ENCODE measurements at places on chromosomes 3 and 15.

GRCh38 chr3:71395927-71396695 is 187.4 kb downstream of the FOXP1 start:
- ATAC-seq = no peak

- no peak for ATAC-seq
Measured at GRCh38 chr3:53238886-53239285, 16.9 kb downstream of the TKT start.

GRCh38 chr3:52983828-52984227 is 62.0 kb downstream of the SFMBT1 start:
- ATAC-seq = peak; percentile 47

GRCh38 chr3:141129541-141130011 is 78.4 kb downstream of the SPSB4 start:
- ATAC-seq = no peak

DNA sequence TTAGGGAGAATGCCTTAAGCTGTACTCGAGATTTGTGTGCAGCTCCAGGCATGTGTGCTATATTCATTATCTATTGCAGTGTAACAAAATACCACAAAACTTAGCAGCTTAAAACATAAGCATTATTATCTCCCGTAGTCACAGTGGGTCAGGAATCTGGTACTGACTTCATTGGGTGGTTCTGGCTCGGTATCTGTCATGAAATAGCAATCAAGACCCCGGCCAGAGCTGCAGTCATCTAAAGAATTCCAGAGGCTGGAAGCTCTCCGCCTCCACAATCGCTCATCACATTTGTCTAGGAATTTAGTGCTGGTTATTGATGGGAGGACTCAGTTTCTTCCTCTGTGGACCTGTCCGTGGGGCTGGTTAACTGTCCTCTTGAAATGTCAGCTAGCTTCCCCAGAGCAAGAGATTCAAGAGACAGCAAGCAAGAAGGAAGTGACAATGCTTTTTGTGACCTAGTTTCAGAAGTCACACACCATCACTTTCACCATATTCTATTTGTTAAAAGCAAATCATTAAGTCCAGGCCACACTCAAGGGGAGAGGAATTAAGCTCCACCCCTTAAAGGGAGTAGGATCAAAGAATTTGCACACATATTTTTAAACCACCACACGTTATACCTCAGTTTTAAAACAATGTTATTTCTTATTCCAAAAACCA is 76.1 kb downstream of the TOP2B start:
- no peak for ATAC-seq

GRCh38 chr3:23341147-23341838 is 138.2 kb downstream of the UBE2E2 start:
- peak; percentile 80 for ATAC-seq

GRCh38 chr3:115062009-115062408 is 85.1 kb downstream of the ZBTB20 start:
- no peak for ATAC-seq

DNA sequence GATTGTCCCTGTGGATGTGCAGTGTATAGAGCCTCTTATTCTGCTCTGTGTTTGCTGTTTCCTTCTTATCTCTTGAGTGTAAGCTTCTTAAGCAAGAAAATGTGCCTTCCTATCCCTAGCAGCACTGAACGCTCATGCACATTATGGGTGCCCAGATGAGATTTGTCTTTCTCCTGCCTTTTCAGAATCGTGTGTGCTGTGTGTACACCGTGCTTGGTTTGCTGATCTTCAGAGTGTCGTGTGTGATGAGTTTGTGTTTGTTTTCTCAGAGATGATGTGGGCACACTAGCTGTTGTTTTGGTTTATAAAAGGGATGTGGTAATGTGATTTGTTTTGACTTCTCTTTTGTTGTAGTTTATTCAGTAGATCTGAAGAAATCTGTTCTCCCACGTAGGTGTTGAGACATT is 19.7 kb downstream of the GPR171 start:
- ATAC-seq = no peak

DNA sequence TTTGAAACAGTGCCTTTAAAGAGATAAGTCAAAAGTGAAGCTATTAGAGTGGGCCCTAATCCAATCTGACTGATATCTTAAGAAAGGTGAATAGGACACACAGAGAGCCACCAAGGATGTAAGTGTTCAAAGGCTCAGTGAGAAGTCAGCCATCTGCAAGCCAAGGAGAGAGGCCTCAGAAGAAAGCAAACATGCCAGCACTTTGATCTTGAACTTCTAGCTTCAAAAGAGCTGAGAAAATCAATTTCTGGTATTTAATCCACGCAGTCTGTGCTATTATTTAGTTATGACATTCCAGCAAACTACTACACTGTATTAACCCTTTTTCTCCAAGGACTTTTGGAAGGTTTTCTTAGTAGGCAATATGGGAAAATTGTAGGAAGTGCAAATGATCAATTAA is 95.7 kb downstream of the LRRC3B start:
- ATAC-seq = no peak

GRCh38 chr15:73183071-73183470 is 130.8 kb downstream of the NEO1 start:
- ATAC-seq = no peak

DNA sequence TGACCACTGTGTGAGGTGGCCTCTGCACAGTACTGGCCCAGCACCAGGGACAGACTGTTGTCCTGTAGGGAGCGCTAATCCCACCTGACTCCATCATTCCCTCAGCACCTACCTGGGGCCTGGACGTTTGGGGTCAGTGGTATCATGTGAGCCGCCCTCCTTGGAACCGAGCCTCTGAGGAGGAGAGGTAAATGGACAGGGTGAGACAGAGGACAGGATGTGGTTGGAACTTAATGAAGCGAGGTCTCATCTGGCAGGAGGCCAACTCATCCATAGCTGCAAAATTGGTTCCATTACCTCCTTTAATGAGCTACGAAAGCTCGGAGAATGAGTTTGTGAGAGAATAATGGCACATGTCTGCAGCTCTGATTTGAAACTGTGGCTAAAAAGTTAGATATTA is 13.9 kb downstream of the MAPKAPK3 start:
- no peak for ATAC-seq

DNA sequence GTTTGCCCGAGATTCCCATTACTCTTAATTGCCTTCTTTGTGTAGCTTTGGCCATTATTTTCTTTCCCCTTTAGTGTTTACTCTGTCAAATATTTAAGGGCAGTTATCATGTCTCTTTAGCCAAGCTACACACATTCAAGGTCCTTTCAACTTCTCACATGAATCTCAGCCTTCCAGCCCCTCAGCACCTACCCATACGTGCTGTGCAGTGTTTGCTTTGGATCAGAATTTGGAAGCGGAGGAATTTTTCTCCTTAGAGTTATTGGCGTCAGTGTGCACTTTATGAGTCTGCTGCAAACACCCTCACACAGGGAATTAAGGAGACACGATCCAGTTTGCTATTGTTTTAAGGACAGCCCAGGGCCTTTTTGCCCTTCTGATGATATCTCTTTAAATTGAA is 231.6 kb downstream of the CACNA2D3 start:
- ATAC-seq = no peak
